Endothelial cell of umbilical vein (primary cell): ENCODE measurements at places on chromosomes 7 and 10. TPM values are rescaled to one million over a fixed set of nuclear protein-coding genes. Genes with fewer than 3 reads are reported as not detected.

Gene PTPRN2
- polyA plus RNA-seq = 0.78 and 0.88 TPM in 2 replicates

Gene CYP2C9
- polyA plus RNA-seq = not detected in 2 replicates

Gene PNLIPRP1
- polyA plus RNA-seq = not detected in 2 replicates

Gene FRMPD2
- polyA plus RNA-seq = not detected in 2 replicates

Gene PHYHIPL
- not detected in 2 replicates for polyA plus RNA-seq

Gene PBLD
- 0.94 and 1.5 TPM in 2 replicates for polyA plus RNA-seq

Gene EEF1AKMT2
- polyA plus RNA-seq = 7.0 and 8.5 TPM in 2 replicates

Gene PNLIP
- not detected in 2 replicates for polyA plus RNA-seq

Gene NUTM2A
- polyA plus RNA-seq = 0.36 and 0.75 TPM in 2 replicates

GRCh38 chr10:19003341-19003740 lies 45.3 kb upstream of the MALRD1 start:
- DNase-seq = no peak
- no peak overlapping the region for H3K4me3 ChIP-seq
- no peaks in the 10 kb centered on the region for H3K27me3 ChIP-seq
- H3K36me3 ChIP-seq = no peaks in the 10 kb centered on the region
- no peaks in the 10 kb centered on the region for H3K4me1 ChIP-seq

DNA sequence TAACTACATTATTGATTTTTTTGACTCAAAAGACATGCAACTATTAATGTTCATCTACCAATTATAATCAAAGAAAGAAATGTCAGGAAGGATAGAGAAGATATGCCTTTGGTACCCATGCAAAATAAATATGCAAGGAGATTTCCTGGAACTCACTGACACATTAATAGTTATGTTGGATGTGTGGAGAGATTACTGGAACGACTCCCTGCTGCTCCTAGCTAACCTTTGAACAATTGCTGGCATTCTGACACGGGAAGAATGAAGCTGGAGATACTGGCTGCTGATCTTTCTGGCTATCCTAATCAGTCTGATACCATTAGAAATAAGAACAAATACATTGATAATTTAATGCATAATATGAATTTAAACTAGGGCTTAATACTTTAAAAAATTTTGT lies 507.9 kb upstream of the NRG3 start:
- no peak overlapping the region for H3K4me3 ChIP-seq
- H3K27ac ChIP-seq = no peak overlapping the region
- H3K27me3 ChIP-seq = no peaks in the 10 kb centered on the region
- H3K36me3 ChIP-seq = no peaks in the 10 kb centered on the region

DNA sequence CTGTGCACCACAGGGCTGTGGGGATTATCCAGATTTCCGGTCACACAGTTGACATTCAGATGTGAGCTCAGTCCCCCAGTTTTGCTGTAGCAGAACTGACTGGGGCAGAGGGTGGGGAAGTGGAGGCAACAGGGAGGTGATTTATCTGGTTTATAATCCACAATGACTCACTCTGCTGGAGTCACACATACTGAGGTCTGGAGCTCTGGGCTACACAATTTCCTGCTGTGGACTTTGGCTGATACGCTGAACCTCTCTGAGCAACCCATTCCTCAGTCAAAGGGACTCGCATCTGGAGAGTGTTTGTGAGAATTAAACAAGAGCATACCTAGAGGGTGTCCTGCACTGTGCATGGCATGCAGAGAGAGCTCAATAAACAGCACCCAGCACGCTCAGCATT lies 64.8 kb upstream of the PLPP4 start:
- peak; percentile 8 for DNase-seq
- no peaks in the 10 kb centered on the region for H3K36me3 ChIP-seq
- H3K4me1 ChIP-seq = peaks cover 20% of the 10 kb centered on the region
- H3K4me3 ChIP-seq = no peak overlapping the region
- no peaks in the 10 kb centered on the region for H3K27me3 ChIP-seq

DNA sequence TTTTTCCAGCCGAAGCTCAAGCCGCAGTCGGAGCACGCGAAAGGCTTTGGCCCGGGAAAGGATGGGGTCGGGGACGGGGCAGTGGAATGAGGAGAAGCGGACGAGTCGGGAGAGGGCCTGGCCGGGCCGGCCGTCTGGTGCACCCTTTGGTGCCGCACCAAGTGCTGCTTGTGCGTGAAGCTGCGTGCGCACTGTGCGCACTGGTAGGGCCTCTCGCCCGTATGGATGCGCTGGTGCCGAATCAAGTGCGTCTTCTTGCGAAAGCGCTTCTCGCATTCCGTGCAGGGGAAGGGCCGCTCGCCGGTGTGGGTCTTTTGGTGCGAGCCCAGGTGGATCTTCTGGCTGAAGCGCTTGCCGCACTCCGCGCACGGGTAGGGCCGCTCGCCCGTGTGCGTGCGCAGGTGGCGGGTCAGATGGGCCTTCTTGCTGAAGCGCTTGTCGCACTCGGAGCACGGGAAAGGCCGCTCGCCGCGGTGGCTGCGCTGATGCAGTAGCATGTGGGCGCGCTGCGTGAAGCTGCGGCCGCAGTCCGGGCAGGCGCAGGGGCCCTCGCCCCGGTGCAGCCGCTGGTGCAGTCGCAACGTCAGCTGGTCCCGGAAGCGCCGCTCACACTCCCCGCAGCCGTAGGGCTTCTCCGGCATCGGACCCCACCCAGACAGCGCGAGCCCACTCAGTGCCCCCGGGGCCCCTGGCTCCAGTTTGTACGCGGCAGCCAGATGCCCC lies 7.8 kb downstream of the ZNF467 start:
- H3K36me3 ChIP-seq = no peaks in the 10 kb centered on the region
- no peak overlapping the region for H3K4me3 ChIP-seq
- H3K27ac ChIP-seq = no peak overlapping the region
- DNase-seq = no peak

DNA sequence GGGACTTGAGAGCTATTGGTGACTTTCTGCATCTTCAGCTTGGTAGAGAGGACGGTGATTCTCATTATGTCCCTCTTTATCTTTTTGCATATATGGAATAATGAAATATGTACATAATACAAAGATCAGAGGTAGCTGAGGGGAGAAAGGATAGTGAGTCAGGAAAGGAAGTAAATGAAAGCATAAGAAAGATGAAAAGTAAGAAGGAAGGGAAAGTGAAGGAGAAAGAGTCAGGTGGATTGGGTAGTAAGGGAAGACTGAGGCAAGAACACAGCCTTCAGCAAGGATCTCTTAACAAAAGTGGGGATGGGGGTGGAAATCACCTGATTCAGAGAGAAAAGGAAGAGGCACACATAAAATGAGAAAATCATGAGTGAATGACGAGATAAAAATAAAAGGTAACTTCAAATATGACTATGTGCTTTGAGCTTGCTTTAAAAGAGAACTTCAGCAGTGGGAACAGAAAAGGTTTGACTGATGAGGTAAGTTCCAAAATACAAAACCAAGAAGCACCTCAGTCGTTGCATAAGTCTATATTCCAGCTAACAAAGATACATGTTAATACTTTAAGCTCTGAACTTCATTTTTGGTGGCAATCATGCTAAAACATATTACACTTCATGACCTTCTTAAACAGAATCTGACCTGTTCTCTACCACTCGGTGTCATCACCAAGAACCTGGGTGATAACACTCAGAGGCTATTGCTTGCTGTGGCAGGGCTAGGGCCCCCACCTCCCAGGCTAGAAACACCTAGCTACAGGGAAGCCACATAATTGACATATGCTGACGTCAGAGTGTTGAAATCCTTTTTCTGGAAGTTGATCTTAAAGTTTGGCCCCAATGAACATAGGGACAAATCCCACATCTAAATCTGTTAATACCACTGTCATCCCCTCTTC lies 32.9 kb downstream of the NRCAM start:
- H3K27ac ChIP-seq = no peak overlapping the region
- no peaks in the 10 kb centered on the region for H3K27me3 ChIP-seq
- peaks cover 44% of the 10 kb centered on the region for H3K4me1 ChIP-seq
- H3K36me3 ChIP-seq = no peaks in the 10 kb centered on the region
- H3K4me3 ChIP-seq = no peak overlapping the region
- DNase-seq = no peak

DNA sequence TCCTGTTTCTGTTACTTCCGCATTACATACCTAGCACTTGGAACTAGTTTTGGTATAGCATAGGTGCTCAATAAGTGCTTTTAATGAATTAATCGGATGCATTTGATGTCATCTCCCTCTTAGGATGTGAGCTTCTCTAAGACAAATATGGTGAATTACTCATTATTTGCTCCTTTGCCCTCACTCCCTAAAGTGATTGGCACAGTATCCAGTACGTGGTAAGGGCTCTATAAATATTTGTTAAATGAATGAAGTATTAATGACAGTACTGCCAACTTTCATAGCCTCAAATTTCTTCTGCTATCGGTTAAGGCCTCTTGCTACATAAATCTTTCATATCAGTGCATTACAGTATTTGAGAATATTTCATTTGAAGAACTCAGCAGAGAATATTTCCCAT lies 75.9 kb upstream of the ARID5B start:
- no peak for DNase-seq
- no peak overlapping the region for H3K27ac ChIP-seq
- H3K27me3 ChIP-seq = no peaks in the 10 kb centered on the region
- peaks cover 7% of the 10 kb centered on the region for H3K4me1 ChIP-seq

DNA sequence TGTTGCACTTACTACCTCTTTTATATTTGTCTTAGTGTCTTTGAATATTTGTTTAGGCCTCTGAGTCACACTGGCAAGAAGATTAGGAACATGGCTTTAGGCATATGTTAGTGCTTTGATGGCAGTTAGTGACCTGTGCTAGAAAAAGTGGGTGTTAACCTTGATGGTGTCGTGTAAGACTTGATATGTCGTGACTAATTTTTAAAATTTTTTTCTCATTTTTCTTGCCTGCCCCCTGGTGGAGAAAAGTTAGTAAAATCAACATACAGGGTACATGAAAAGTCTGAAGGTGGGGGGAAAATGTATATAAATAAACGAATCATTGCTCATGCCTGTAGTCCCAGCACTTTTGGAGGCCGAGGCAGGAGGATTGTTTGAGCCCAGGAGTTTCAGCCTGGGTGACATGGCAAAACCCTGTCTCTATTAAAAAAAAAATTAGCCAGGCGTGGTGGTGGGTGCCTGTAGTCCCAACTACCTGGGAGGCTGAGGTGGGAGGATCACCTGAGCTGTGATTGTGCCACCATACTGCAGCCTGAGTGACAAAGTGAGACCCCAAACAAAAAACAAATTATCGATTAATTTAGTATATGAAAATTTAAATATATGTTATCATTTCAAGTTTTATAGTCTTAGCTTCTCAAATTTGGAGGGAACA lies 44.6 kb downstream of the TAX1BP1 start:
- peaks cover 4% of the 10 kb centered on the region for H3K36me3 ChIP-seq
- DNase-seq = peak; percentile 85
- no peak overlapping the region for H3K4me3 ChIP-seq

DNA sequence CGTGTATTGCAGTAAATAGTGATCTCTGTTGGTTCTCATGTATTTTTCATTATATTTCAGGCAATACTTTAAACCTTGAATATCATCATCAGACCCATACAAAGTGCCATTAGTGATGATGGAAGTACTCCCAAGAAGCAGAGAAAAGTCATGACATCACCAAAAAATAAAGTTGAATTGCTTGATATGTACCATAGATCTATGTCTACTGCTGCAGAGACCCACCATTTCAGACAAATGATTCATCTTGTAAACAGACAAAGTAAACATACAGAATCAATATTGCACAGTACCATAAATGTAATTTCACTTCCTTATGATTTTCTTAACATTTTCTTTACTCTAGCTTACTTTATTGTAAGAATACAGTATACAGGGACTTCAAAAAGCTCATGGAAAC lies 347.8 kb downstream of the IPMK start:
- H3K4me3 ChIP-seq = no peak overlapping the region
- no peaks in the 10 kb centered on the region for H3K4me1 ChIP-seq
- no peaks in the 10 kb centered on the region for H3K36me3 ChIP-seq

DNA sequence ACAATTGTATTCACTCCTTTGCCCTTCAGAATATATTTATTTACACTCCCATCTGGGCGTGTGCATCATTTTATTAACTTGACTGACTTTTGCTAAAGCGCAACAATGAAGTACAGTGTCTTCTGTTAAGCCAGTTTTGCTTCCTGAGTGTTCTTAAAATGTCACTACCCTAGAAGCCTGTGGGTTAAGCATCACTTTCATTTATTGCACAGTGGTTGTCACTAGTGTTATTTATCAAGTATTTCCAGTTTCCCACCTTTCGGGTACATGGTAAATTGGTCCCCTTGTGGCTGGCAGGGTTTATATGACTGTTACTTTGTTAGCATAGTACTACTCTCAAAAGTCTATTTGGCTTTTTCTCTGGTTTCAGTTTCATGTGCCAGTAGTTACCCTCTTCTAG lies 3.3 kb downstream of the HILPDA start:
- no peak overlapping the region for H3K27ac ChIP-seq
- DNase-seq = no peak
- H3K36me3 ChIP-seq = no peaks in the 10 kb centered on the region

DNA sequence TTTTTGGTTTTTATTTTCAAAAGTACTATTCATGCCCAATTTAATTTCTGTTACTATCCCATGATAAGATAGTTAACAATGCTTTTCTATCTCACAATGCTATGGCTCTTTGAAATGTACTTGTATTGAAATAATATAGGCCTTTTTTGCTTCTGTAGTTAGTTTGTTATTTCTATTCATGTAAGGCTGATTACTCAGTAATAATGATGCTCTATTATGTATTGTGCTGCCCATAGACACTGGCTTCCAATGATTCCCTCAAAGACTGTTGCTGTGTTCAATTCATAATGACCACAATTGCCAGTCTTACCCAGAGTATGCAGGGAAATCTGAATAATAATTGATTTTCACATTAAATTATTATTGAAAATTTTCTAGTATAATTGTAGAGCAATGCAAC lies 155.5 kb upstream of the POT1 start:
- no peaks in the 10 kb centered on the region for H3K27me3 ChIP-seq
- no peak overlapping the region for H3K27ac ChIP-seq
- no peaks in the 10 kb centered on the region for H3K4me1 ChIP-seq
- no peak overlapping the region for H3K4me3 ChIP-seq
- no peaks in the 10 kb centered on the region for H3K36me3 ChIP-seq

- no peak overlapping the region for H3K27ac ChIP-seq
- no peaks in the 10 kb centered on the region for H3K36me3 ChIP-seq
- no peak for DNase-seq
- peaks cover 30% of the 10 kb centered on the region for H3K4me1 ChIP-seq
- no peak overlapping the region for H3K4me3 ChIP-seq
Observed at GRCh38 chr10:30792025-30792424, 162.5 kb upstream of the LYZL2 start.

DNA sequence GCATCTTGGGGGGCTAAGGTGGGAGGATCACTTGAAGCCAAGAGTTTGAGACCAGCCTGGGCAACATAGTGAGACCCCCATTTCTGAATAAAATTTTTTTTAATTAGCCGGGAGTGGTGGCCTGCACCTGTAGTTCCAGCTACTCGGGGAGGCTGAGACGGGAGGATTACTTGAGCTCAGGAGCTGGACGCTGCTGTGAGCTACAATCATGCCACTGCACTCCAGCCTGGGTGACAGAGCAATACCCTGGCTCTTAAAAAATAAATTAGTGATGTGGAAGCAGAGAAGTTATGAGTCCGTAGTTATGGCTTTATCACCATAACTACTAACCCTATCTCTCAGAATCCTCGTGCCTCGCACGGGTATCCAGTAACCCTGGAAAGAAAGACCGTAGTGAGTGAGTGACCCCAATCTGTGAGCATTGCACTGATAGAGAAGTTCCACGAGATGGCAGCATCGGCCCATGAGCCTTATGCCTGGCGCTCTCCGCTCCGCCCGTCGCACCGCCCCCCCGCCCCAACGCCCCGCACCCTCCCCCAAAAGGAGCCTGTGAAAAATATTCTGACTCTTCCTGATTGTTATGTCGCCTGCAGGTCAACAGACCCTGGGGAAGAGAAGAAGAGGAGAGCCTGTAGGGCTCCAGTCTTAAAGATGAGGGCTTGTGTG lies 4.9 kb upstream of the SLC29A3 start:
- no peak overlapping the region for H3K4me3 ChIP-seq
- peak; percentile 28 for DNase-seq
- H3K27ac ChIP-seq = no peak overlapping the region
- H3K27me3 ChIP-seq = peaks cover 20% of the 10 kb centered on the region
- H3K4me1 ChIP-seq = no peaks in the 10 kb centered on the region
- no peaks in the 10 kb centered on the region for H3K36me3 ChIP-seq
